Omental fat pad (tissue), 4 donors: ENCODE measurements at places on chromosomes 2 and 18. TPM values are rescaled to one million over a fixed set of nuclear protein-coding genes. Genes with fewer than 3 reads are reported as not detected.

TUBB6 gene
- total RNA-seq, result 852 TPM

GRCh38 chr2:230453006-230453405 is 37.0 kb downstream of the SP100 start:
- no peak for DNase-seq

DNA sequence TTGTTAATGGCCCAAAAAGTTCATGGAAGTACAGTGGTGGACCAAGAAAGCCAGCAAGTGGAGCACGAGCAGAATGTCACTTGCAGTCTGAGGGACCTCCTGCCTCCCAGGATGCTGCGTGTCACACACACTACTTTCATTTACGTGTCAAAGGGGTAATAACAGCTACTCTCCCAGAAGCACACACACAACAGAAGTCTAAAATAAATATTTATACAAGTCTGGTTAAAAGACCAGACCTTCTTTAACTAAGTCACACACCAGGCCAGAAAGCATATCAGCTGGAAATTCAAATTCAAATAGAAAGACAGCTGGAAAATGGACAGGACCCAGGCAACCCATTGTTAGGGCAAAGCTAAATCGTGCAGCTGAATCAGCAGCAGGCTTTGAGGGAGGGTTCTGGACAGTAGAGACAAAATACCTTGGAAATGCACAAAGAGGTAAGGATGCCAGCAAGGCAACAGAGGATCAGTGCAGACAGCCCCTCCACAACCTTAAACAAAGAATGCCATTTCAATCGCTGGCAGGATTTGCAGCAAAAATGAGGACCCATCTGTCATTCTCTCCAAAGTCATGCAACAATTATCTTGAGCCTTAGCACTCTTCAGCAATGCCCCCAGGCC is 160.5 kb downstream of the TMEM163 start:
- no peak for DNase-seq

DSC2 gene
- 10.9 TPM for total RNA-seq

- DNase-seq, result no peak
Observed at GRCh38 chr2:164655750-164656149, 34.5 kb upstream of the GRB14 start.

LIPG gene
- total RNA-seq, result 1.3 TPM

UGT1A3 gene
- total RNA-seq, result not detected

GRCh38 chr18:56444201-56444600 is 194.2 kb downstream of the TXNL1 start:
- DNase-seq, result no peak

SNRPD1 gene
- total RNA-seq, result 28.5 TPM

- no peak for DNase-seq
Observed at GRCh38 chr2:218733171-218734021, 22.8 kb downstream of the TTLL4 start.

BCL11A gene
- total RNA-seq, result 1.4 TPM

GRCh38 chr2:105777031-105777482 is 32.3 kb downstream of the NCK2 start:
- DNase-seq, result no peak

M1AP gene
- total RNA-seq, result 0.56 TPM

STK16 gene
- 9.8 TPM for total RNA-seq

PROKR1 gene
- total RNA-seq, result 0.96 TPM

DNA sequence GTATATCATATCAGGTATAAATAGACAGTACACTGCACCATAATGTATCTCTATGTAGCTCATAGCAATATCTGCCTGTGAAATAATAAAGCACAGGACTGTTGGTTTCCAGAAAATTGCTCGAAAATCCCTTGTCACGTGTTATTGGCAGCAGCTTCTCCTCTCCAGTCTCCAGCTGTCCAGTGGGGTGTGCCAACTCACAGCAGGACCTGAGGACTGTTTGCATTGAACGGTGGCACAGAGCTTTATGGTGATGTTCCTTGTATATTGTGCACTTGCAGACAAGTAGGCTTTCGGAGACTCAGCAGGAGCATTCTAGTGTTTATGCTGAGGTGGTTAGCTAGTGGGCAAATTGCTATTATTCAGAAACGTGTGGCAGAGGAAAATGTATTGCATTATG is 182.2 kb upstream of the ATP5MC3 start:
- DNase-seq, result no peak

GRCh38 chr18:48203288-48203945 is 205.8 kb downstream of the ZBTB7C start:
- no peak for DNase-seq

DNA sequence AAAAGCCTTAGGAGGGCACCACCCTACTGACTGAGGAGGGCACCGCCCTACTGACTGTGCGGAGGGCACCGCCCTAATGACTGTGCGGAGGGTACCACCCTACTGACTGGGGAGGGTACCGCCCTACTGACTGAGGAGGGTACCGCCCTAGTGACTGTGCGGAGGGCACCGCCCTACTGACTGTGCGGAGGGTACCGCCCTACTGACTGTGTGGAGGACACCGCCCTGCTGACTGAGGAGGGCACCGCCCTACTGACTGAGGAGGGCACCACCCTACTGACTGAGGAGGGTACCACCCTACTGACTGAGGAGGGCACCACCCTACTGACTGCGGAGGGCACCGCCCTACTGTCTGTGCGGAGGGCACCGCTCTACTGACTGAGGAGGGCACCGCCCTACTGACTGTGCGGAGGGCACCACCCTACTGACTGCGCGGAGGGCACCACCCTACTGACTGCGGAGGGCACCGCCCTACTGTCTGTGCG is 150.2 kb upstream of the NFATC1 start:
- no peak for DNase-seq

LIMS3 gene
- 1.2 TPM for total RNA-seq

CCDC68 gene
- total RNA-seq, result 3.4 TPM

- DNase-seq, result no peak
Observed at GRCh38 chr2:132815516-132815915, 145.5 kb upstream of the LYPD1 start.

GRCh38 chr2:238146884-238147544 is 8.5 kb downstream of the KLHL30 start:
- DNase-seq, result no peak
